Fibroblast of skin of right biceps (primary cell): ENCODE measurements at places on chromosomes 16 and 17.
A peak's percentile ranks its signal among the peaks of the same experiment; 100 is the strongest.

GRCh38 chr17:29292992-29293889, 707 bp downstream of the NUFIP2 start:
- DNase-seq, result peak; percentile 66

- DNase-seq, result peak; percentile 56
Measured at GRCh38 chr16:68200088-68200783, 35.7 kb downstream of the ESRP2 start.

DNA sequence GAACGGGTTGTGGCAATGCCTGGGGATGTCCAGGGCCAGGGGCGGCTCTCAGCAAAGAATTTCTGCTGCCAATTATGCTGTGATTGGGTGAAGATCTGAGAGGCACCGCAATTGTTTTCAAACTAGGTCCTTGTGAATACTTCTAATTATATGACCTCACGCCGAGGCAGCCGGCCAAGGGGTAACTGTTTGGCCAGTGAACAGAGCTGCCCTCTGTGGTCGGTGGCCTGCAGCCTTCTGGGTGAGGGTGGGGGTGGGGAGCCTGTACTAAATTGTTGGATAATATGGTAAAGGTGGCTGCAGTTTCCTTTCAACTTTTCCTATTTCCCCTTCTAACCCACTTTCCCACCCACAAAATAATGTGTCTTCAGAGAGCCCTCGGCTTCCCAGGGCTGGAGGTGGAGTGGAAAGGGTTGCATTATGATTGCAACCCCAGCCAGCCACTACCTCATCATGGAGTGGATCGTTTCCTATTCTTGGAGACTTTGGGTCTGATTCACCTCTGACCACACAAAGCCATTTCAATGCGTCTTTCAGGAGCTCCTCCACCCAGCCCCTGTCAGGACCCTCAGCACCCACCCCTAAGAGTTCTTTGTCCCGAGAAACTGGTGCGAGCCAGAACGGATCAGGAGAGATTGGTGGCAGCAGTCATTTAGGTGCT, 2.0 kb upstream of the DNAI2 start:
- DNase-seq, result peak; percentile 11

DNA sequence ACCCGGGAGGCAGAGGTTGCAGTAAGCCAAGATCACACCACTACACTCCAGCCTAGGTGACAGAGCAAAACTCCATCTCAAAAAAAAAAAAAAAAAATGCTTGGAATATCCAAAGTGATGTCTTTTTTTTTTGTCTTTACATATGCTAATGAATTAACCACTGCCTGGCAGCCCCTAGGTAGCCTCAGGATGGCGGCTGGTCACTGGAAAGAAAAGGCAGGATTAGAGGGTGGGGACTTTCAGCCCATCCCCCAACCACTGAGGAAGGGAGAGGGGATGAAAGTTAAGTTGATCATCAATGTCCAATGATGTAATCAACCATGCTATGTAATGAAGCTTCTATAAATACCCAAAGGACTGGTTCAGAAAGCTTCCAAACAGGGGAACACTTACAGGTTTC, 26.8 kb downstream of the RNF157 start:
- DNase-seq, result no peak

DNA sequence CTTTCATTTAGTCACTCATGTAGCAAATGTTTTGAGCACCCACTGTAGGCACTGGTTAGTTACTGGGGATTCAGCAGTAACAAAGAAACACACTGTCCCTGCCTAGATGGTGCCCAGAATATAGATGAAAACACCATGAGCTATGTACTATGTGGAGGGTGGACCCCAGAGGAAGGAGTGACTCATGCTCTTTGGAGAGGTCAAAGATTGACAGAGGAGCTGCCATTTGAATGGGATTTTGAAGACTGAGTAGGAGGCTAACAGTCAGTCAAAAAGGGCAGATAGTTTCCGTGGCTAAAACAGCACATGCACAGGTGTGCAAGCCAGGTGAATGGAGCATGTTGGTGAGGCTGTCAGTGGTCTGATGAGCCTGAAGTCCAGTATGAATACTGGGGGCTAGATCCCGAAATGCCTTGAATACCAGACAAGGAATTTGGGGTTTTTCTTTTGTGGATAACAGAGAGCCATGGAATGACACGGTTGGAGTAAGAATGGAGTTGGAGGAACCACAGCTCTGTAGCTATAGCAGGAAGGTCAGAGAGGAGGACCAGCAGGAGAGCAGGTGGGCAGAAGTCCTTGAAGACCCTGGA, 6.1 kb downstream of the IL21R start:
- DNase-seq, result peak; percentile 47

- DNase-seq, result peak; percentile 41
Measured at GRCh38 chr16:81006211-81006812, 373 bp downstream of the CMC2 start.

- no peak for DNase-seq
Measured at GRCh38 chr17:15323131-15323530, 18.3 kb downstream of the TEKT3 start.

DNA sequence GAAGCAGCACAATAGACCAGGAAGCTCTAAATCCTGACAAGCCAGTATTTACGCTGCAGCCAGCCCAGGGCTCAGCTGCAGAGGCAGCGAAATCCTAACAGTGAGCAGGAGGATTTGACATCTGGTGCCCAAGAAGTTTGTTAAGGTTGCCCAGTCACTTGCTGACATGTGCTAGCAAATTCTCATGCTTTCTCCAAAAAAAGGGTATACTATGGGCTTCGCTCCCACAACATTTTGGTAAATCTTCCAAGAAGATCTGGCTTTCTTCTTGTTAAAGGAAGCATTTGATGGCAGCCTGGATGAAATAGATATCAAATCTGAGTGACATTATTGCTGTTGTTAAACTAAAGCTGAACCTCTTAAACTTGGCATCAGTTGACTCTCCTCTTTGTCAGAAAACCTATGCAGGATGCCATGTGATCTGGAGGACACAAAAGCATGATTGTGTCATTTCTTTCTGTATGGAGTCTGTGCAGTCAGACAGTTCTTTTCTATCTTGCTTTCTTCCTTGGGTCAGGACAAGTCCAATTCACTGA, 949.7 kb upstream of the RBFOX1 start:
- DNase-seq, result no peak

DNA sequence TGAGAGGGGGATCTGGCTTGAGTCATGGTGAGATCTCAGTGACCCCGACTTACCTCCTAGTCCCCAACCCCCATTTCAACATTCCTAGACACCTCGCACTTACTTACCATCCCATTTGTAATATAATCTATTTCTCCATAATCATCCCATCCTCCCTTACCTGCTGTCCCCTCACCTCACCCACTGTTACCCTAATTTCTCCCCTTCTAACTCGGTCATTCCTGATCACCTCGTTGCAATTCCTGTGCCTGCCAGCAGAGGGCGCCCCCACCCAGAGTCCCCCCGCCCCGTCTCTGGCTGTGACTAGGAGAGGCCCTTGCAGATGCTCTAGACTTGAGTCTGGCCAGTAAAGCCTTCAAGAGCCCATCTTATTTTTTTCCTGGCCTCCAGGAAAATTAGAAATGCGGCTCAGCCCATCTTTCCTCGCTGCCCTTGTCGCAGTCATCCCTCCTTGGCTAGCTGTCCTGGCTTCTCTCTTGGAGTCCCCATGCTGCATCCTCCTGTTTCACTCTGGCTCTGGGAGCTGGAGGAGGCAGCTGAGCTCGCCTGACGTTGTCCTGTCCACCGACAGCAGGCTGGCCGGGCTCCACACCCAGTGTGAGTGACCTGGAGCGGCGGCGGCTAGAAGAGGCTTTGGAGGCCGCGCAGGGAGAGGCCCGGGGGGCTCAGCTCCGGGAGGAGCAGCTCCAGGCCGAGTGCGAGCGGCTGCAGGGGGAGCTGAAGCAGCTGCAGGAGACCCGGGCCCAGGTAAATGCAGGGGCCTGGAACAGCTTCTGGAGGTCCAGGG, 5.0 kb downstream of the TBKBP1 start:
- peak; percentile 48 for DNase-seq

DNA sequence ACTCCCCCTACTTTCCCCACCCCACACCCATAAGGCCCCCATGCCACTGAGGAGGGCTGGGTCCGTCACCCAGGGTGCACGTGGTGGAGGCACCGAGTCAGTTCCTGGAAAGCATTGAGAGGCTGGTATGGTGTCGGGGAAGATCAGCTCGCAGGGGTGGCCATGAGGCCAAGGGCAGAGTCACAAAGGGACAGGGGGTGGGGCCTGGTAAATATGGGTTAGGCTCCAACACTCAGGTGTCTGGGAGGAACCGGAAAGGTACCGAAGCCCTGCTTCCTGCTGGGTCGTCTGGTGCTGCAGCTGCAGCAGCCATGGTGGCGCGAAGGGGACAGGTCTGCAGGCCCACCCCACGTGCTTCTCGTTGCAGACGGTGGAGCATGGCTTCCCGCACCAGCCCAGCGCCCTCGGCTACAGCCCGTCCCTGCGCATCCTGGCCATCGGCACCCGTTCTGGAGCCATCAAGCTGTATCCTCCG, 30.2 kb downstream of the LLGL2 start:
- no peak for DNase-seq

- DNase-seq, result peak; percentile 35
Measured at GRCh38 chr17:77924757-77925336, 33.7 kb upstream of the TNRC6C start.

- DNase-seq, result peak; percentile 20
Measured at GRCh38 chr16:72921620-72922019, 126.3 kb downstream of the ZFHX3 start.

GRCh38 chr17:65809366-65809765, 247.9 kb upstream of the AXIN2 start:
- DNase-seq, result no peak

- DNase-seq, result peak; percentile 19
Measured at GRCh38 chr16:48271728-48272127, 24.4 kb upstream of the ABCC11 start.

- peak; percentile 56 for DNase-seq
Measured at GRCh38 chr17:3879186-3879585, 13.7 kb downstream of the CAMKK1 start.

- no peak for DNase-seq
Measured at GRCh38 chr16:56534847-56535383, 15.1 kb upstream of the BBS2 start.

DNA sequence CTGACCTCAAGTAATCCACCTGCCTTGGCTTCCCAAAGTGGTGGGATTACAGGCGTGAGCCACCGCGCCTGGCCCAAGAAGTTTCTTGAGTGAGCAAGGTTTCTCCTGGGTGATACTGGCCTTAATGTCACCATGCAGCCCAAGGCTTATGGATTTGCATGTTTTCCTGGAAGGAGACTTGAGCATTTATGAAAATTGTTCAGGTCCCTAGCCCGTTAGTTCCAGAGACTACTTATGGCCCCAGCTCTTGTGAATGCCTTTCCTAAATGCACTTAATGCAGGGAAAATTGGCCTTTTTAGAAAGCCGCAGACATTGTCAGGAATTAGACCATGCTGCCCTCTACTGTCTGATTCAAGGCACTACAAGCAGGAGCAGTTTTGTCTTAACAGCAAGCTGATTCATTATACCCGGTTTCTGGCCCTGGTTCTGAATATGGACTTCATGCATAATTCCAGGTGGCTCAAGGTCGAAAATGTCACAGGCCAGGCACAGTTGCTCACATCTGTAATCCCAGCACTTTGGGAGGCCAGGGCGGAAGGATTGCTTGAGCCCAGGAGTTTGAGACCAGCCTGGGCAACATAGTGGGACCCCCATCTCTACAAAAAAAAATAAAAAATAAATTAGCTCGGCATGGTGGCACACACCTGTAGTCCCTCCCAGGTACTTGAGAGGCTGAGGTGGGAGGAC, 91.3 kb downstream of the SNX29 start:
- DNase-seq, result peak; percentile 72

DNA sequence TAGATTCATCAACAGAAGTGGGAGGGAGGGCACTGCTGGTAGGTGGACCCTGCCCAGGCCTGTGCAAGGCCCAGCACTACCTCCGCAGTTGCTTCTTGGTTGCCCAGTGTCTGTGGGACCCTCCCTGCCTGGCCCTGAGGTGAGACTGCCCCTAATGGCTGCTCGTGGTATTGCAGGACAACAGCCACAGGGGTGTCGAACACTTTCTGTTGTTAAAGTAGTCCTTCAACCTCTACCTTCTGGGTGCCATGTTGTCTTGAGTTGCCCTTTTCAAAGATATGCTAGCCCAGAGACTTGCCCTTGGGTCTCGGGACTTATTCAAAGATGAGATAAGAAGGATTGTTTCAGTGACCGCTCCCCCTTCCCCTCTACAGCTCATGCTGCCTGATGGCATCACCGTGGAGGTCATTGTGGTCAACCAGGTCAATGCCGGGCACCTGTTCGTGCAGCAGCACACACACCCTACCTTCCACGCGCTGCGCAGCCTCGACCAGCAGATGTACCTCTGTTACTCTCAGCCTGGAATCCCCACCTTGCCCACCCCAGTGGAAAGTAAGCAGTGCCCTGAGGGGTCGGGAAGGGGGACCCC, 29.1 kb downstream of the AKAP1 start:
- peak; percentile 19 for DNase-seq

DNA sequence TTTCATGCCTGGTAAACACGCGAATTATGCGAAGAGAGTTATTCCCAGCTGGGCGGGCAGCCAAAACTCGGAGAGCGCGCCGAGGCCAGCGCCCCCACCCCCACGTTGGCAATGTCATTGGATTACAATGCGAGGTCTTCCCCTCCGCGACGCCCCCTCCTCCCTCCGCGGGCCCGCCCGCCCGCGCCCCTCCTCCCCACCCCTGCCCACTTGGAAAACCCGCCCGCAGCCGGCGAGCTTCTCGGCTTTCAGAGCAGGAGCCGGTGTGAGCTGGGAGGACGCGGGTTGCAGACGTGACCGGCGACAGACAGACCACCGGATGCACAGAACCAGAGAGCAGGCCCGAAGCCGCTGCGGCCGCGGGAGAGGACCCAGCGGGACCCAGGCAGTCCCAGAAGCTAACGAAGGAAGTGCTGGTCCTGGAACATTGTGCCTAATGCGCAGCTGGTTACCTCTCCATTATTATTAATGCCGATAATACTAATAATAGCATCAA, 4.0 kb downstream of the NOG start:
- peak; percentile 82 for DNase-seq

DNA sequence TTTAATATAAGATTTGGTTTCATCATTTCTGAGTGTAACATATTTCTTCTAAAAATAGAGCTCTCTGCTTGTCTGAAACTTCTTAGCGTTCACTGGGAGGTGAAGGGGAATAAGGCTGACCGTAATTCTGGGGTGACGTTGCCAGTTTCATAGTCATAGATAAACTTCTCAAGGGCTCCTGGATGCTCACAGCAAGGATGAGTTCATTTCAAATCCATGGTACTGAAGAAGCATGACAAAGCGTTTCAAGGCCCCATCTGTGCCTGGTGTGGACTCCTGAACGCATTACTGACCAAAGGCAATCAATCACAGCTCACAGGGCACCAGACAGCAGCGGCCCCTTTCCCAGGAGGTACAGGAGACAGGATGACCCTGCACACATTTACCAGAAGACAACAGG, 12.0 kb upstream of the EVPL start:
- DNase-seq, result peak; percentile 11

DNA sequence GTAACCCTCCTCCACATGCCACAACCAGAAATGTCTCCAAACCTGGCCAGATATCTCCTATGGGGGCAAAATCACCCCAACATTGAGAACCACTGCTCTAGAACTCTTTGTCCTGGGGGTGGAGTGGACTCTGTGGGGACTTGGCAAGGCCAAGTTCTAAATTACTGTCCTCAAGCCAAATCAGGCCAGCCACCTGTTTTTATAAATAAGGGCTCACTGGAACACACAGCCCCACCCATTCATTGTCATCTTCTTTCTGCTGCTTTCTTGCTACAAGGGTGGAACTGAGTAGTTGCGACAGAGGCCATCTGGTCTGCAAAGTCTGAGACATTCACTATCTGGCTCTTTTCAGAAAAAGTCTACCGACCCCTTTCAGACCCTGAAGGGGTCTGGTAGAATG, 26.8 kb upstream of the TMEM220 start:
- no peak for DNase-seq
